ENCODE measurements at places on chromosomes 5 and 9.

- DNase-seq: no peak
Observed at GRCh38 chr5:39469777-39470415, 45.1 kb upstream of the DAB2 start.

- no peak for DNase-seq
Observed at GRCh38 chr5:107376546-107377276, 294.0 kb downstream of the EFNA5 start.

GRCh38 chr9:99259231-99259918 is 37.3 kb downstream of the SEC61B start:
- DNase-seq: no peak

- no peak for DNase-seq
Observed at GRCh38 chr5:113071401-113071800, 94.8 kb downstream of the DCP2 start.

DNA sequence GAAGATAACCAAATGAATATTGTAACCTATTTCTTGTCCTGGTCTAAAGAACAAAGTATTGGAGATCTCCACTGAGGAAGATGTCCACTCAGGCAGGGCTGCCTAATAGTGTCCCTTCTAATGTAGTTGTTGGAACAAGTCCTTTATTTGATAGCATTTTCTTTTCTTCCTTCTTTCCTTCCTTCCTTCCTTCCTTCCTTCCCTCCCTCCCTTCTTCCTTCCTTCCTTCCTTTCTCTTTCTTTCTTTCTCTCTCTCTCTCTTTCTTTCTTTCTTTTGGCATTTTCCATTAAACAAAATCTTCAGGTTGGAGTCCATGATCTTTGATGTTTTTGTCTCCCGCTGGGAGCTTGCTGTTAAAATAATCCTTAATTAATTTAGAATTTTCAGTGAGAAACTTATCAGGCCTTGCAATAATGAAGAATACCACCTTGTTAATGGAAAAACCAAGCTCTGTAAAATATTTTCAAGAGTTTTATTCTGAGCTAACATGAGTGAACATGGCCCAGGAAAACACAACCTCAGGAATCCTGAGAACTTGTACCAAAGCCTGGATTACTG is 43.5 kb upstream of the TENT2 start:
- no peak for DNase-seq

GRCh38 chr5:54243483-54244080 is 66.8 kb downstream of the ARL15 start:
- DNase-seq: peak; percentile 27

DNA sequence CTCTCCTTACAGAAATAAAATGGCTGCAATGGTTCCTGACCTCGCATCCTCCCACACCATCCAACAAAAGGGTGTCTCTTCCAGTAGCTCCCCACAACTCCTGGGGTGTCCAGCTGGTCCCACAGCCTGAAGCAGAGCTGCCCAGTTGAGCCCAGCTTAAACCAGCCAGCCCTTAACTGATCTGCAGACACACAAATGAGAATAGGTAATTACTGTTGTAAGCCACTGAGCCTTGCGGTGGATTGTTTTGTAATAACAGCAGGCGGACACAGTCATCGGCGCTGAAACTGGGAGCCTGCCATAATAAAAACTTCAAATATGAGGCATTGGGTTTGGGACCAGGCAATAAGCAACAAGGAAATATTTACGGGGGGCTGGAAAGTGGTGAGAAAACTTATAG is 10.4 kb upstream of the ZBTB43 start:
- DNase-seq: no peak

GRCh38 chr5:2892466-2893000 is 141.1 kb upstream of the IRX2 start:
- no peak for DNase-seq

DNA sequence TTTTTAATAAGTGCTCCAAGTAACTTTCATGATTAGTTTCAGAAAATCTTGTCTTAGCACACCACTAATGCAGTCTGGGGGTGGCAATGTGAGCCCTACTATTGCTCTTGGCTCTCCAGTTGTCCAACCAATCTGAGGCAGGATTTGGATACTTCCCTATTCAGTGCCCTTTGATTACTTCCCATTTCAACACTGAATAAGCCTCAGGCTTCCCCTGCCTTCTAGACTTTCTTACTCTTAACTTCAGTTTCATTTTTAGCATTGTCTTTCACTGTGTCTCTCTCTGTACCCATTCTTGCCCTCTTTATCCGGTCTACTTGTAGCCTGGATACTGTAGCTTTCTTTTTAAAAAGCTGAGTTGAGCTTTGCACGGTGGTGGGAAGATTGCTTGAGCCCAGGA is 186.1 kb downstream of the C9orf152 start:
- DNase-seq: no peak

GRCh38 chr5:42640835-42641234 is 115.8 kb upstream of the CCDC152 start:
- no peak for DNase-seq

DNA sequence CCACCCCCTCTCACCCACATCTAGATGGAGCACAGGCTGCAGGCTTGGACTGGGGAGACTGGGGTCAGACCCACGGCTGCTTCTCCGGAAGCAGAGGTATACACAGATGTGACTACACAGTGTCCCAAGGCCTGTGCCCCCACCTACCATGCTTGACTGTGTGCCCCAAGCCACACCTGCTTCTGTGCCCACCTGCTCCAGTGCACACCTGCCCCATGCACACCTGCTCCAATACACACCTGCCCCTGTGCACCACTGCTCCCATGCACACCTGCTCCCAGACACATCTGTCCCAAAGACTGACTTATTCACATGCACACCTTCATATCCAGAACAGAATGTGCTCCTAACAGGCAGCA is 5.5 kb upstream of the COL5A1 start:
- no peak for DNase-seq

DNA sequence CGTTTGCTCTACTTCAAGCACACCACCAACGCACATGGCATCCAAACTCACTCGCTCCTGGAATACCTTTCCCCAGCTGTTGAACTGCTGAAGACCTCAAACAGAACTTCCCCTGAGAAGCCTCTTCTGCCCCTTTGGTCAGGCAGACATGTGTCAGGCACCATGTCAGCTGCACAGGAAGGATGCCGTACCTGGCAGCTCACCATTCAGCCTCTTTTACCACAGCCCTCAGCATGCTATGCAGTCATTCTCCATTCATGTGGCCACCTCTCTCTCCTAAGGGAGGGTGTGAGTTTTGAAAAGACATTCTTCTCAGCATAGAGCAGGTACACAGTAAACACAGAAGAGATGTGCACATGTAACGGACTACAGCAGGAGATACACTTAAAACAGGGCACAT is 14.2 kb downstream of the IL4 start:
- DNase-seq: no peak

- no peak for DNase-seq
Observed at GRCh38 chr9:88835038-88835466, 156.2 kb upstream of the S1PR3 start.

DNA sequence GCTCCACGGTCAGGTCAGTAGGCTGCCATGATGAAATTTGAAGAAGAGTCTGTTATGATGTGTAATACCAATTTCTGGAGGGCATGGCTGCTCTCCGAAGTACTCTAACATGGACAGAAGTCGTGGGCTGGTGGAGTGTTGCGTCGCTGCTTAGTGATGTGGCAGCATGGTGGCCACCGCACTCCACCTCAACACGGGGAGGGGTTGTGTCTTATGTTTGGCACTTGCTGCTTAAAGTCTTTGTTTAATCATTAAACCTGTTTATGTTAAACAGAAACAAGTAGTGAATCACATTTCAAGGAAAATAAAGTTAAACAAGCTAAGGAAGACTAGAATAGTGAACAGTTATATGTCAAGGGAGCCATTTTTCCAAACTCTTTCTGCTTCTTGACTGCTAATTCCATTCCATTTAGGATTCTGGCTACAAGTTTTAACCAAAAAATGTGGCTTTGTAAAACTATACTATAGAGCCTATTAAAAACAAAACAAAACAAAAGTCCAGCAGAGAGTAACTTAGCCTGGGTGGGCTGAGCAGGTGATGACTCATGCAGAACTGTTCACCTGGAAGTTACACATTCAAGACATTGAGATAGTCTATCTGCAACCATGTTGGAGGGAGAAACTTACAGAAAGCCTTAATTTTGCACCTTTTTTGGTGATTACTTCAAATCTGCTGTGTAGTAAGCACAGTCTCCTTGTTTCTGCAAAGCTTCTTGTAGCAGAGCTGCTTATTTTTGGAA is 9.5 kb downstream of the HABP4 start:
- no peak for DNase-seq

DNA sequence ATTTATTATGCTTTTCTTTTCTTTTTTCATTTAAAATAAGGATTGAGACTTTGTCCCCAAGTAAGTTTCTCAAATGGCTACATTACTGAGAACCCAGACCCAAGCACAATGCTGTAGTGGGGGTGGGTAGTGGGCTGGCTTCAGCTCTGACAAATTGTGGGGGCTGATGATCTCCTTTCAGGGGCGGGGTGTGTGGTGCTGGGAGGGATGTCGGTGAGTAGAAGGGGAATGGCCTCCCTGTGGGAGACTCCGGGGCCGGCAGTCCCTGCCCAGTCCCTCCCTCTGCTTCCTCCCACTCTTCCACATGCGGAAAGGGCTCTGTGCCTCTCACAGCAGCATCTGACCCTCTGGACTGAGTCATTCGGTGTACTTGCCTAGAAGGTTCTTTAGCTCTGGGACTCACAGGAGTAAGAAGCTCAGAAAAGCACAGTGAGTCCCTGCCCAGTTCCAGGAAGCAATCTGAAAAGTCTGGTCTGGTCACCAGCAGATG is 14.3 kb downstream of the CD180 start:
- no peak for DNase-seq

GRCh38 chr5:170508036-170508435 is 4.2 kb downstream of the KCNIP1 start:
- DNase-seq: no peak

DNA sequence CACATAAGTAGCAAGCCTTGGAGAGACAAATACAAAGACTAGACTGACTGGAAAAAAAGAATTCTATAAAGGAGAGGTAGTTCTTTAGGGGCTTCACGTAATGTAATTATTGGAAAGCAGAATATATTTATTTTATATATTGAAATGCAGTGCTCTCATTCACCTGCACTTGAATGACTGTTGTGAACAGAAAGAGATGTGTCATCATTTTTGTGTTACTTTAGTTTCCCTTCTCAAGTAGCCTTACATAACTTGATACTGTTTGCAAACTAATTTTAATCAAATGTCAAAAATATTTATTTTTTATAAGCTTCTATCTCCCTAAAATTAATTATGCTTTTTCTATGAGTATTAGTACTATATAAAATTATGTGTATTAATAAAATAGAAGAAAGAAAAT is 691.1 kb upstream of the FTMT start:
- no peak for DNase-seq

GRCh38 chr9:80615964-80616363 is 1044.2 kb downstream of the TLE4 start:
- DNase-seq: no peak

DNA sequence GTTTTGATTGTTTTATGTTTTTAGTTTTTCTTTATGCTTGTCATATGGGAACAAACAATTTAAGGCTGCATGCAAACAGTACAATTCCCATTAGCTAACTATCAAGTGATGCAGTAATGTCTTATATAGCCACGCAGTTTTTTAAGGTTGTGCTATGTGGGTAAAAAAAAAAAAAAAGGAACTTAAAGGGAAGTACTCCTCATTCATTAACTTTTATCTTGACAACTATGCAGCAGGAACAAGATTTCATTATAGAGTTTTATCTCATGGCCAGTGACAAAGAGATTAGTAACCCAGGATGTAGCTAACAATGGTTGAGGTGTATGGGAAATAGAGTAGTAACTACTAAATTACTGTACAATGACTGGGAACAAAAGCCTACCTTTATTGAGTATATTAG is 1008.2 kb upstream of the CDH9 start:
- no peak for DNase-seq

DNA sequence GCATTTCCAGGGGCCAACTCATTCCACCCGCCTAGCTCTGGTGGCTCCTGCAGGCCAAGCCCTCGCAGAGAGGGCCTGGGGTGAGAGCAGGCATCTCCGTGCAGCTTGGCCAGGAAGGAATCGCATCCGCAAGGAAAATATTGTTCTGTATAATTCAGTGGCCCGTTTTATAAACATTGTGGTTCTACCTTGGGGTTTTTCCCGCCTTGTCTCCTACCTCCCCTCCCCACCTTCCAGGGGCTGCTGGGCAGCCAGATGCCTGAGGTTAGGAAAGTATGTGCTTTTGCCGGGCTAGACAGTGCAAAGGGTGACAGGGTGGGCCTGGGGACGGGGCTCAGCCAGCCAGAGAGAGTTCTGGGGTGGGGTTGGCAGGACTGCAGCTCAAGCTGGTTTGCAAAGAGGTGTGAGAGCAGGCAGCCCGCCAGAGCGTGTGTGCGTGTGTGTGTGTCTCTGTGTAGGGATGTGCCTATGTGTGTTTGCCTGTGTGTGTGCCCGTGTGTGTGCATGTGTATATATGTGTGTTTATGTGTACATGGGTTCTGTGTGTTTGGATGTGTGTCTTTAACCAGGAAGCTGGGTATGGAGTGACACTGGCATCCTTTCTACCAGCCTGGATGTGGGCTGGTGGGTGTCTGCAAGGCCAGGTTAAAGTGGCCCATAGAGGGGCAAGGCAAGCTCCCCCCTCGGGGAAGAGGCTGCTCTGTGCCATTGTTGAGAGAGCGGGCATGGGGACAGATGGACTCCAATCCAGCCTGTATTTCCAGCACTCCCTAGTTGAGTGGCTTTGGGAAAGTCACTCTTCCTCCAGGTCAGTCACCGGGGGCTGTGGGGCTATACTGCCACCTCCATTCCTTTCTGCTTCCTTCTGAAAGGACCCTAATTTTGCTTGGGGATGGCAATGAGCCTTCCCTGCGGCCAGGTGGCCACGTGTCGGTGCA is 10.6 kb upstream of the SLC2A6 start:
- no peak for DNase-seq

DNA sequence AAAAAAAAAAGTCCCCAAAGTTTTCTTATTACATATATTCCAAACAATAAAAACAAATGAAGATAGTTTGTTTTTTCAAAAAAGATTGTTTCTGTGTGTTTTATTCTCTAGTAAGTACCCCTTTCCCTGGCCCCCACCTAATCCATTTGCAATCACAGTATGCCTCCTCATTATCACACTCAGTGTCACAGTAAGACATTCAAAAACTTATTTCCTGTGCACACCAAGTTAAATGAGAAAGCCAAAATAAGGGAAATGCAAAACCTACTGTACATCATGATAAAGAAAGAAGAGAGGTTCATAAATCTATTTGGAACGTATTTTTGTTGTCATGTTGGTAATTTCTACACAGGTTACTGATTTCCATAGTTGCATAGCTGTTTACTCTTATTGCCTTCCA is 62.3 kb downstream of the ST8SIA4 start:
- DNase-seq: no peak
